ENCODE measurements at places on chromosomes 7 and 10.

DNA sequence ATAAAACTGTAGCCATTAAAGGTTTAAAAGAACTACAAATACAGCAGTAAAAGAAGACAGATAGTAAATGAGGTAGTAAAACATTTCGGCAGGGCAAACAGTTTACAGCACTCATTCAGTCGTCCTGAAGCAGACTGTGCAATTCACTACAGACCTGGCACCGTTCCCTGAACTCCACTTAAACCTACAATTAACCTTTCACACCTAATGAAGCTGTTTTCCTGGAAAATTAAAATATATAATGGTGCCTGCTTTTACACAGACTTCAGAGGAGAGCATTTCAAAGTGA is 335.3 kb downstream of the GFRA1 start:
- no peak for DNase-seq

GRCh38 chr7:158401826-158402225 is 185.8 kb downstream of the PTPRN2 start:
- DNase-seq = no peak

GRCh38 chr10:1142596-1142995 is 86.4 kb downstream of the WDR37 start:
- no peak for DNase-seq

DNA sequence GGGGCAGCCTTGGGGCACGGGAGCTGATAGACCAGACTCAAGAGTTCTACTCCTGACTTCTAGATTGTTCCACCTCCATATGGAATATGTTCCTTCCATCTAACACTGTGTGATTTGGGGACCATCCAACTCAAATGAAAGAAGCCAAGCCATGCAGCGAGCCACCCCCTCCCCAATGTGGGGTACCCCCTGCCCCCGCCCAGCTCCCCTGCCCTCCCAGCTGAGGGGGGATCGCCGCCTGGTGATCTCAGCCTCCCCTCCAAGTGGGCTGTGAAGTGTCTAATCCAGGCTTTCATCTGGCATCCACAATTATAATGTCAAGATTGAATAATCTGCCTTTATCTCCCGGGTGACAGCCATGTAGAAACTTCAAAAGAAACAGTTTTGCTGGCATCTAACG is 246.1 kb downstream of the RPS24 start:
- DNase-seq = no peak

DNA sequence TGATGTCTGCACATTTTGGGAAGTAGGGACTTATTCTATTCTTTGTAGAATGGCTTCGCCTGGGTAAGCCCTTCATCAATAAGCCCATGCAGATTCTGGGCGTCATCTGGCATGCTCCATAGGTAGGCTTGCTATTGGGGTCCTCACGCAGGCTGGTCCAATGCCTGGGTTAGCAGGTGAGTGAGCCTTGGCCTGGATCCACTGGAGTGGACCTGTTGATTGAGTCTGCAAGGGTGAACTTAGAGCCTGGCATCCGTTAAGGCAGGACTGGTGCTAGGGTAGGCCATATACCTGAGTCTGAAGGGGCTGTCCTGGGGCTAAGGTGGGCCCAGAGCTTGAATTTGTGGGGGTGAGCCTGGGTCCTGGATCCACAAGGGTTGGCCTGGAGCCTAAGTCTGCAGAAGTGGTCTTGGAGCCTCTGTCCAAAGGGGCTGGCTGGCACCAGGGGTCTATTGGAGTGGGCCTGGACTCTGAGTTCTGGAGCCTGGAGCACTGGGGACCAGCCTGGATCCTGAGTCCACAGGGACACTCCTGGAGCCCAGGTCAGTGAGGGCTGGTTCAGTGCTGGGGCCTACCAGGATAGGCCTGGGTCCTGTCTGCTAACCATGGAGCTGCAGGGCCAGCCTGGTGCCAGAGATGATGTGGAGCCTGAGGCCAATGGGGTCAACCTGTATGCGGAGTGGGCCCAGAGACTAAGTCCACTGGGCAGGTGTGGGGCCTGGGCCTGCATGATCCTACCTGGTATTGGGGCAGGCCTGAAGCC is 297.7 kb downstream of the PTPRN2 start:
- no peak for DNase-seq

- no peak for DNase-seq
These were observed 89.1 kb downstream of the CDK6 start for GRCh38 chr7:92747041-92747835.

DNA sequence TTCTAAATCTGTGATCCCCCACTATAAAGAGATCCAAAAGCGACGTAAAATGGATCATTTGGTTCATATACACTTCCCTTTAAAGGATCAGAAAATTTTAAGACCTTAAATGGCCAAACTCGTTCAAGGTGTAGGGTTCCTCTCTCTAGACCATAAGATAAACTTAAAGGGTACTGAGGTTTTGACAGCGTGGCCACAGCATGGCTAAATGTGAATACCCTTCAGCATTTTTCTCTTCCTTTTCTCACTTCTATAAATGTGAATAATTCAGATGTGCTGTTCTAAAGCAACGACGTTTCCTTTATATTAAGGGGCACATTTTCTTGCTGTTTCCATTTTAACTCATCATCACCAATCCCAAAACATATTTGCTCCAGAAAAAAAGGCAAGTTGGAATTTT is 5.2 kb downstream of the ZCWPW1 start:
- DNase-seq = no peak

GRCh38 chr10:70380350-70381135 is 1.9 kb downstream of the LRRC20 start:
- no peak for DNase-seq

GRCh38 chr7:46969303-46970130 is 612.4 kb downstream of the TNS3 start:
- DNase-seq = no peak

Measured in HTR-8/SVneo (cell line).